T-helper 1 cell (primary cell): ENCODE measurements at places on chromosomes 5 and 9.

- no peak for DNase-seq
These were observed 527.8 kb downstream of the KCTD16 start for GRCh38 chr5:144698484-144698883.

- peak; percentile 34 for DNase-seq
These were observed 153.6 kb upstream of the ELL2 start for GRCh38 chr5:96115147-96115807.

- DNase-seq, result no peak
These were observed 184.0 kb downstream of the TTLL11 start for GRCh38 chr9:121909111-121909510.

GRCh38 chr5:15008476-15008875, 136.9 kb upstream of the ANKH start:
- DNase-seq, result no peak

GRCh38 chr5:34057569-34057968, 14.6 kb upstream of the C1QTNF3 start:
- no peak for DNase-seq

DNA sequence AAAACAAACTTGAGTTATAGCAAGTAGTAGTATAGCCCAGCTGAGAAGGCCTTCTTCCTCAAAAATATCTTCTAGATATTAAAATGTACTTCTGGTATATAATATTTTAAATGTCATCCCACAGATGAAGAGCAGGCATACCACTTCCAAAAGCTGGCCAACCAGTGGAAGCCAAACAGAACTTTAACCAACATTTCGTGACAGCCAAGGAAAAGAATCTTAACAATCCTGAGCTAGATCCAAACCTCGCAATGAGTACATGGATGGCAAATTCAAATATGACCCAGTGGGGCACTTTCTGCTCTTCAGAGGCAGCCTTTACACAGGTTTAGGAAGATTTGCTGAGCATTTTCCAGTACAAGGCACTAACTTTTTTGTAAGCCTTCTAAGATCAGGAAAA, 91.8 kb upstream of the ACO1 start:
- DNase-seq, result no peak

DNA sequence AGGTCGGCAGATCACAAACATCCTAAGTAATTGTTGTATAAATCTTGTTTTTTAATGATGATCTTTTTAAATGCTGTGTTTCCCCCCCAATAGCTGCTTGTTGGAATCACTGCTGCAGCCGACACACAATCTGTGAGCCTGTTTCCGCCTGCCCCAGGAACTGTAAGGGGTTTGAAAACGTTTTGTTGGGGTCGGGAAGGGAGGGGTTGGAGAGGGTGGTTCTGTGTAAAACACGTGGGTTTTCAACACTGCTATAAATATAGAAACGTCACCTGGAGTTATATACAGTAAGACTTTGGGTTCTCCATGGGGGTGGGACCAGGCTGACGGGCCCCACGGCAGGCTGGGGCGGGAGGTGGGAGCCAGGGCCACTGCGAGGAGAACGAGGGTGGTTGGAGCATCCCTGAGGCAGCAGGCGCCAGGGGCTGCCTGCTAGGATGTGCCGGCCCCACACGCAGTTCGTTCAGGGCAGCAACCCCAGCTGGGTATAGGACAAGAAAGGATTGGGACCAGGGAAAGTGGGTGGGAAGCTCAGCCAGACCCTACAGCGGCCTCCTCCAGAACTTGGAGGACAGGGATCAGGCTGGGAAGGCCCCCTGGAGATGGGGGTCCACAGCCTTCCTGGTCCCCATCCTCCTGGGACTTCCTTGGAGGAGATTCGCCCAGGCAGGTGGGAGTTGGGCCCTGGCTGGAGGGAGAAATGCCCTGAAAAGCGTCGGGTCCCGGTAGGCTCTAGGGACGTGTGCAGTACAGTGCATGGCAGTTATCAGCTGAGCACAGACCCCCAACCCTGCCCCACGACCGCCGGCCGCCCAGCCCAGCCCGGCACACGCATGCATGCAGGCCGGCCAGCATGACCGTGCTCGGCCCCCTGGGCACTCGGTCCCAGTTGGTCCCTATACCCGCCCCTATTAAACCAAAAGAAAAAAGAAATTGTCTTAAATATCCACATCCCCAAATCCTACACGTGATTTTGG, 9.7 kb downstream of the RNF44 start:
- DNase-seq, result no peak

GRCh38 chr5:165981671-165982070, 2309.8 kb upstream of the WWC1 start:
- DNase-seq, result no peak

DNA sequence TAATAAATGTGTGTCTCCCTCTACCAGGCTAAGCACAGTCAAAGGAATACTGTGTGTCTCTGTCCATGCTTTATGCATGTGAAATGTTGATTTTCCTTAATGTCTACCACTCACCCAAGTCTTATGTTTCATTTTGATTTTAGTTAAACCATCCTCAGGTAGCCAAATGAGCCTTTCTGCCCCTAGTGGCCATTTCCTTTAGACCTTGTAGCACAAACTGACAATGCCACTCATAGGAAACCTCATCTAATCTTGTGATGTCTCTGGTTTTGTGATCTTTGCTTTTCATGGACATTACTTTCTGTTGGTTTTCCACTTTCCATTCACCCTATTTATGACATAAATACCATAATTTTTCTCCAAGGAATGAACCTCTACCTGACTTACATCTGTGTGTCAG, 820.8 kb downstream of the MAT2B start:
- no peak for DNase-seq

GRCh38 chr5:140182075-140182711, 7.2 kb downstream of the CYSTM1 start:
- no peak for DNase-seq

- DNase-seq, result no peak
These were observed 21.2 kb downstream of the IL9 start for GRCh38 chr5:135874461-135874860.

GRCh38 chr5:127865273-127865672, 162.1 kb downstream of the CCDC192 start:
- DNase-seq, result no peak

GRCh38 chr5:139343476-139343875, 1.8 kb downstream of the PAIP2 start:
- no peak for DNase-seq

GRCh38 chr5:59757442-59757841, 136.1 kb downstream of the PDE4D start:
- DNase-seq, result no peak

GRCh38 chr9:87227456-87227855, 270.2 kb upstream of the DAPK1 start:
- DNase-seq, result no peak

GRCh38 chr9:75545287-75545686, 345.2 kb upstream of the PCSK5 start:
- no peak for DNase-seq

- no peak for DNase-seq
These were observed 54.0 kb downstream of the SCAI start for GRCh38 chr9:125089331-125089730.

GRCh38 chr9:72256931-72257330, 107.7 kb downstream of the GDA start:
- no peak for DNase-seq

- DNase-seq, result no peak
These were observed 7.1 kb upstream of the FAF2 start for GRCh38 chr5:176440927-176441706.

- no peak for DNase-seq
These were observed 459.6 kb downstream of the ACTL7B start for GRCh38 chr9:108396193-108396592.

DNA sequence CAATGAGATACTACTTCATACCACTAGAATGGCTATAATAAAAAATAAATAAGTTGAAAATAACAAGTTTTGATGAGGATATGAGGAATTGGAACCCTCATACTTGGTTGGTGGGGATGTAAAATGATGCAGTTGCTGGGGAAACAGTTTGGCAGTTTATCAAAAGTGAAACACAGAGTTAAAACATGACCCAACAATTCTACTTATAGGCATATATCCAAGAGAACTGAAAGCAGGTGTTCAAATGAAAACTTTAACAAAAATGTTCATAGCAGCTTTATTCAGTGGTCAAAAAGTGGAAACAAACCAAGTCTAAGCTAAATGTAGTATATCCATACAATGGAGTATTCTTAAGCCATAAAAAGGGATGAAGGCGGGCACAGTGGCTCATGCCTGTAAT, 13.1 kb upstream of the LHFPL2 start:
- no peak for DNase-seq

DNA sequence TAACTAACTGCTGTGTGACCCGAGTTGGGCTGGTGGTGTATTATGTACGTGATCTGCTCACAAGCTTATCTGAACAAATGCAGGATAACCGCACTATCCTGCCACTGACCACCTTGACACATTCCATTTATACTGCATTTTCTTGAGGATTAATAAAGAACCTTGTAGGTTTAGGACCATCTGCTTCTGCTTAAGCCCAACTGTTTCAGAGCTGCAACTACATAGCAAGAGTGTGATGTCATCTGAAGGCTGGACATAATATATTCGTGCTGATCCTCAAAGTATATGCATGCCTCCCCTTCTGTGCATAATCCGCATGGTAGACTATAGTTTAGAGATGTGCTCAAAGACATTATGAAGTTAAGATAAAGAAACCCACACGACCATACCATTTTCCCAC, 435.9 kb downstream of the BNC2 start:
- DNase-seq, result no peak

- no peak for DNase-seq
These were observed 105.6 kb upstream of the ELL2 start for GRCh38 chr5:96067251-96067650.

DNA sequence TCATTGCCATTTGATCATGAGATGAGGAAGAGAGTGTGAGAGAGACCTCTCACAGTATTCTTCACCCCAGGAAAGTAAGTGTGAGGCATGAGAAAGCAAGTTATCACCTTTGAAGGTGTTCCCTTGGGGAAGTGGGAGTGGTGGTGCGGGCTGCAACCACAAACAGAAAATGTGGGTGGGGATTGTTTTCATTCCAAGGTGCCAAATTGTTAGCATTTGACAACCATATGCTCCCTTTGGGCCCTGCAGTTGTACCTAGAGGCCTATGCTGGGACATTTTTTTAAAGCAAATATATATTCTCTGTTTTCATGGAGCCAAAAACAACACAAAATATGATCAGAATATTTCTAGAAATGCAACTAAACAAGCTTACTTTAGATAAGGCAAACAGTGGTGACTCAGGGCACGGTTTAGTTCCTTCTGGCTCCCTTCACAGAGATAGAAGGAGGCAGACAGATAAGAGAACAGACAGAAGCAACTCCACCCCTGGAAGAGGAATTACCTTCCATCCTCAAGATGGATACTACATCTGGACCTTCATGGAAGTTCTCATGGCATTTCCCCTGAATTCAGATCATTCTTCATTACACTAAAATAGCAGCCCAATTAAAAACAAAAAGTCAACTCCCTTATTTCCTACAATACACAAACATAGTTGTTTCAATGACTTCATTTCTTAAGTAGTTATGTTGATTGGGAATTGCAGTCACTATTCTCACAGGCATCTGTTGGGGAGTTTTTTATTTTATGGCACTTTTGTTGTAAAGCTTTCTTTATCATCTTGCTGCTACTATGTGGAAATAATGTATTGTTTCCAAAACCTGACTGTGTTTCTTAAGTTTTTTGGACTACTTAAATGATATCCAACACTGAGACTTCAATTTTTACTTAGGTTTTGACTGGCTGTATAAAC, 416.6 kb downstream of the PLK2 start:
- no peak for DNase-seq

DNA sequence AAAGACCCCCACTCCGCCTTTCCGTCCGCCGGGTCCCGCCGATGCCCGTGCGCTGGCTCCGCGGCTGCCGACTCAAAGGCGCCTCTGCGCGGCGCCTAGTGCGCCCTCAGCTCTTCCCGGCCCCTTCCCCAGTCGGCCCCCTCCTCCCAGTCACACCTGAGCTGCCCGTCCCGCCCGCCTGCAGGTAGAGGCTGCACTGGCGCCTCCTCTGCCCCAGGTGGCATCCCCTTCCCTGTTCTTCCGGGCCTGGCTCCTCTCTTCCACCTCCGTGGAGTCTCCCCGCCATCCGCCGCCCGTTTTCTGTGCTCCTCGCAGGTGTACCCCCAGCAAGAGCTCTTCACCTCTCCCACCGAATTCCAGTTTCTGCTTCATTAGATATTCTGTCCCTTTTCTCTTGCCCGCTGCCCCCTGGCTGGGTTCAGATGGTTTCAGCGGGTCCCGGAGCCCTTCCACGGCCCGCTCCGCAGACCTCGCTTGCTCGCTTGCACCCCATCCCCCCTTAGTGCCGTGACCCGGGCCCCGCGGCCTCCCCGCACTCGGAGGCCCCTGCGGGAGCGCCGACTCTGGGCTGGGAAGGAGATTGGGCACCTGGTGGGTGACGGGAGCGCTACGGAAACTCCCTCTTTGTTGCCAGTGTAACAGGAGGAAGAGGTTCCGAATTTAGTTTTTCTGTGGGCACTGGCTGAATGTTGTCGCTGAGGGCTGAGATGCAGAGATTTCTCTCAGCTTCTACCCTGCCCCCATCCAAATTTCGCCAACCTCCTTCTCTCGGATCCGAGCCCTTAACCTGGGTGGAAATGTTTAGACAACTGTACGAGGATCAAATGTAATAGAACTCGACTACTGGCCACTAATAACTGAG, 809 bp downstream of the SLC44A1 start:
- peak; percentile 45 for DNase-seq

DNA sequence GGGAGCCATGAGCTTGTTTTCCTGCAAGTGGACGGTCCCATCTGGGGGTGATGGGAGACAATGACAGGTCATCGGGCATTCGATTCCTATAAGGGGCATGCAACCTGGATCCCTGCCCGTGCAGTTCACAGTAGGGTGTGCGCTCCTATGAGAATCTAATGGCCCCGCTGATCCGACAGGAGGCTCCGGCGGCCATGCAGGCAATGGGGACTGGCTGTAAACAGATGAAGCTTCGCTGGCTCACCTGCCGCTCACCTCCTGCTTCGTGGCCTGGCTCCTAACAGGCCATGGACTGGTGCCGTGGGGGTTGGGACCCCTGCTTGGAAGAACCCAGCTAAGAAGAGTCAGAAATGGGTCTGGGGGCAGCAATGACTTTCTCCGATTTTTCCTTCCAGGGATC, 21.0 kb downstream of the PAEP start:
- no peak for DNase-seq

DNA sequence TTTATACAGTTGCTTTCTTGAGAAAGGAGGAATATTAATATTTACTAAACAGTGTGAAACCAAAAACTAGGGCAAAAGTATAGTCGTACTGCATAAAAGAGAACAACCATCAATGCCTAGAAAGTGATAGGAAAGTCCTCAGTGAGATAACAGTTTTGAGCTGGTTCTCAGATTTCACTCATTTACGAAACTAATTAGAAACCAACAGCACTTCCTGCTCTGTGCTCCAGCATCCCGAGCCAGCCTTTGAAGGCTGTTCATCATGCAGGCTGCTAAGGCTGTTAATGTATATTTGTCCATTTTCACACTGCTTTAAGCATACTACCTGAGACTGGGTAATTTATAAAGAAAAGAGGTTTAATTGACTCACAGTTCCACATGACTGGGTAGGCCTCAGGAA, 2039.9 kb downstream of the EFNA5 start:
- no peak for DNase-seq

- no peak for DNase-seq
These were observed 21.6 kb downstream of the CDC37L1 start for GRCh38 chr9:4700932-4701331.
